NCI-H774 (cell line): ENCODE measurements at places on chromosomes 4 and X.

DNA sequence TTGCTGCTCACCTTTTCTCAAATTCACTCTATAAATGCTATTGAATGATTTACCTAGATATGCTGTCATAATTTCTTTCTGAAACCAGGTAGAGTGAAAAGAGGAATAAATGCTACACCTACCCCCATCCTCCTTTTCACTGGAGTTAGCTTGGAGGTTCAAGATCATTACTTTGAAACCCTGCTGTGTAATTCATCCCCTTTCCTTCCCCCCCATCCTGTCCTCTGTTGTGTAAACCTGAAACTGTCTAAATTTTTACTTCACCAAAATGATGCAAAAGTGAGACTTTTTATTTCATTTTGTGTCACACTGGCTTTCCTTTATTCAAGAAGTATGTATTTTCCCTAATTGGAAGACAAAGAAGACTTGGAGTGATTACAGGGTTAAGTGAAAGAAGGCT lies 5.4 kb downstream of the ZCCHC18 start:
- DNase-seq: no peak

DNA sequence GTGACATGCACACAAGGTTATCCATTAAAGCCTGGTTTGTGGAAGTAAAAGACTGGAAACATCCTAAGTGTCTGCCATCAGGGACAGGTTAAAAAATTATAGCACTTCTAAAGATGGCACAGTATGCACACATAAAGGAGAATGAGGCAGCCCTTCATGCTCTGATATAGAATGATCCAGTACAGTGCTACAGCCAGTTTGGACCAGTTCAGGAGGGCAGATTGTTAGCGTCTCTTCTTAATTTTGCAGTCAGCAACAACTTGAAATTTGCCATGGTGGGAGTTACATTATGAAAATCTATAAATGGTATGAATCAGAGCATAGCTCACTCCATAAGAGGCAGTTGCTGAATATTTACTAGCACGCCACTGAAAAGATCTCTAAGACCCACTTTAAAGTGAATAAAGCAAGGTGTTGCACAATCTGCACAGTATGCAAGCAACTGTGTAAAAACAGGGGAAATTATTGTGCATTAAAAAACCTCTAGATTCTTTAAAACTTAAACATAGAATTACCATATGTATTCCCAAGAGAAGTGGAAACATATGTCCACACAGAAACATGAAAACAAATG lies 20.3 kb upstream of the SOD3 start:
- DNase-seq: no peak

GRCh38 chr4:41369680-41370079 lies 113.0 kb downstream of the UCHL1 start:
- DNase-seq: no peak

DNA sequence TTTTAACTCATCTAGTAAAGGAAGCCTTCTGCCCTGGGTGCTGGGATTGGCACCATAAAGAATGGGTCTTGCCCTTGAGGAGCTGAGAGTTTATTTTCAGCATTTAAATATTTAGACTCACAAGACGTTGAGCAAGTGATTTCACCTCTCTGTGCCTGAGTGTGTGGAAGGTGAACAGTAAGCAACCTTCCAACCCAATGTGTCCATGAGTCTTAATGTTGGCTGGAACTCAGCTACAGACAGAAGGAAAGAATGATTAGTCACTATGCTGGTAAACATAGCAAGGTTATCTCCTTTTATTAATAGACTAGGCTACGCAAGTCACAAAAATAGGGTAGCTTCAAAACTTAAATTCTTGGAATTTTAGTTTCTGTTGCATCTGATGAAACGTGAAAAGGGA lies 277.4 kb upstream of the GATB start:
- no peak for DNase-seq
